ENCODE measurements at places on chromosomes 5 and 9.

GRCh38 chr9:82957529-82958379 is 105.2 kb downstream of the RASEF start:
- no peak for DNase-seq

- DNase-seq: no peak
Measured at GRCh38 chr5:181204826-181205760, at the start of gene TRIM7. TRIM7 (minus strand) TSS chr5:181205196; CDS start chr5:181205110, 86 bp downstream.

DNA sequence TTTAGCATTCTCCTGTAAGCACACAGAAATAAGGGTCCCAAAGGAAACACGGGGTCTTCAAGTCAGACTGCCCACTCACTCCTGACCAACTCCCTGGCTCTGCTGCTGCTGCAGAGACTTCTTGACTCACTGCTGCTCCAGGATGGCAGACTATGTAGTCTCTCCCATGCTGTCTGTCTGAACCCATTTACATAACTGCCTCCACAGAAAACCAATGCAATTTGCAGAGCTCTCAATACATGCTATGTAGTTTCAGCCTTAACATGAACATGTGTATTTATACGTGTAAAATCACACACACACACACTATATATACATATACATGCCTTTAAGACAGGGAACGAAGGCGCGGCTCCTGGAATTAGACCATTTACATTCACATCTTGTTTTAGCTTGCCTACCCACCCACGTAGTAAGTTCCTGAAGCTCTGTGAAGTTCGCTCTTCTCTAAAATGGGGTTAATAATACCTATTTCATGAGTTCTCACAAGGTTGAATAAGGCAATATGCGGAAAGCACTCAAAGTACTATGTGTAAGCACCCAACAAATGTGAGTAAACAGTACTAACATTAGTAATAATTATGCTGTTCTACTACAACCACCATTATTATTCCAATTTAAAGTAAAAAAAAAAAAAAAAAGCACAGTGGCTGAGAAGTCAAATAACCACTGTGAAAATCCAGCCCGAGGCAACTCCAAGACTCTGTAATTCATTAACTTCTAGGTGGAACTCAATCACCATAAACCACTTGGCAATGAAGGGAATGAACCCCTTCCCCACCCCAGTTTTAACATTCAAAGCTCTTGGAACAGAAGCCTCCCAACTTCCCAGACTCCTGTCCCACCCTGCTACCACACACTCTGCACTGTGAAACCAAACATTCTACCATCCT is 31.8 kb downstream of the PRELID2 start:
- DNase-seq: no peak

DNA sequence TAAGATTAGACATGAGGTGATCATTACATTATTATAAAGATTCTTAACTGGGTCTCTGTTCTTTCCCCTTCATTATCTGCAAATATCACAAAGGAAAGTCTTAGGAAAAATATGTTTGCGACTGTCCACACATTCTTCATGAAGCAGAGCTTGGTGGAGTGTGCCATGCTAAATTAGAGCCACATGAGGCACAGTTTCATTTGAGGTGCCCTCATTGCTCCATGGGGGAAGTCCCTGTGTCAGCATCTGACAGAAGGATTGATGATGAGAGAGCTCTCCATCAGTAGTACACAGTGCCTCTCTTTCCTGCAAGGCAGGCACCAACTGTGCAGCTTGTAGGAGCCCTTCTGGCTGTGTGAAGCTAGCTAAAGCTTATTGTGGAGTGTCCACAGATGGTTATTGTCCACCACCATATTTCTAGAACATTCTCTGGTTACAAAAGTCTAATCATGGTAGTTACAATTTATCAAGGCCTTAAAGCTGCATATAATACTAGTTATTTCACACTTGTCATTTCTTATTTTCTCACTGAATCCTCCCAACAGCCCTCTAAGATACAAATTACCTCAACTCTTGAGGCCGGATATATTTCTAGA is 63.9 kb downstream of the C9orf152 start:
- DNase-seq: peak; percentile 37

DNA sequence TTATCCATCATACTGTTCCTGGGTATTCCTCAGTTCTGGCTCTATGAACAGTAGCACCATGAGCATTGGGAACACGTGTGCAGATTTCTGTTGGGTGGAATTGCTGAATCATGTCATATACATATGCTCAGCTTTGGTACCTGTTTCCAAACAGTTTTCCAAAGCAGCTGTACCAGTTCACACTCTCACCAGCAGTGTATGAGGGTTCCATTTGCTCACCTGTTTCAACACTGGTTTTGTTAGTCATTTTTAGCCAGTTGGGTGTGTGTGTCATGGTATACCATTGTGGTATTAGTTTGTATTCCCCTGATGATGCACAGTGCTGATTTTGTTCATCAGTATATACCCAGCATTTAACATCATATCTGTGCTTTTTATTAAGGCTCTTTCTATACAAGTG is 56.7 kb upstream of the ECM2 start:
- DNase-seq: no peak

DNA sequence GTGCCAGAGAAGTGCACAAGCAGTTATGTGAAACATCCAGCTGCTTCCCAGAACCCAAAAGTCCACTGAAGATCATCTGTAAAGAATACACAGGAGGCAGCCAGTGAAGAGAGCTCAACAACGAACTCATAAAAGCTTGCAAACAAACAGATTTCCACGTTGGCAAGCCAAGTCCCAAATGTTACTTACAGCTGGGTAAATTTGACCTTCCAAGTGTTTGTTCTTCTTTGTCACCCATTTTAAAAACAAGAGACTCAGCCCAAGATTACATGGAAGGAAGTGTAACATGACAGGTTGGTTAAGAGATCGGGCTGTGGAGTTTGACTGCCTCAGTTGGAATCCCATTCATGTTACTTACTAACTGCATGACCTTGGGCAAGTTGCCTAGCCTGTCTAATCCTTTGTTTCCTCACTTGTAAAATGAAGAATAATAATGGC is 174.9 kb upstream of the PAPPA start:
- DNase-seq: no peak

GRCh38 chr5:107744418-107745330 is 73.9 kb upstream of the EFNA5 start:
- DNase-seq: no peak

DNA sequence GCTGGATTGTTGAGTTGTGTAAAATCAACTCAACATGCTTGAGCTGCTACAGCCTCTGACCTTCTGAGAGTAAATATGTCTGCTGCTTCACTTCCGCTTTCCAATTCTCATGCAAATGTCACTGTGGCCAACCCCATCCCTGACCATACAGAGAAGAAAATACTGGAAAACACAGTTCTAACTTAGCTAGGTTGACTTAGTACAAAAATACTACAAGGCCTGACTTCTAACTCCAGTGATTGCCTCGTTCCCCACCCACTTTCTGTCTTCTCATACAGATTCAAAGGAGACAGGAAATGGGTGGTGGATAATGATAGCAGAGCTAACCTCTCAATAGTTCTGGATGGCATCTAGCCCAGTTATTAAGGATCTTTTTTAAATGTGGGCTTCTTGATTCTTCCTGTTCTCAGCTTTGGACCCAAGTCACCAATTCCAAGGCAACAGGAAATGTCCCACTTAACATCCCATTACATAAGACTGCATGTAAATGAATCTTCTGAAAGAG is 226.6 kb upstream of the SLC24A2 start:
- DNase-seq: no peak

- no peak for DNase-seq
Measured at GRCh38 chr5:89064054-89064453, 181.1 kb upstream of the MEF2C start.

- DNase-seq: no peak
Measured at GRCh38 chr5:76175821-76176403, 92.7 kb downstream of the SV2C start.

All from CD4-positive, alpha-beta T cell treated with Interleukin-15 for 1 hour (primary cell).